ENCODE measurements at places on chromosomes 13 and 19.

GRCh38 chr13:27601803-27602202, 18.5 kb downstream of the LNX2 start:
- DNase-seq, result no peak

GRCh38 chr19:15759962-15760565, 22.3 kb downstream of the OR10H3 start:
- DNase-seq, result no peak

GRCh38 chr13:20684546-20684945, 19.0 kb upstream of the IL17D start:
- DNase-seq, result no peak

- DNase-seq, result no peak
Observed at GRCh38 chr13:75762955-75763354, 126.8 kb downstream of the LMO7 start.

GRCh38 chr13:22789027-22789593, 391.7 kb upstream of the SGCG start:
- no peak for DNase-seq

DNA sequence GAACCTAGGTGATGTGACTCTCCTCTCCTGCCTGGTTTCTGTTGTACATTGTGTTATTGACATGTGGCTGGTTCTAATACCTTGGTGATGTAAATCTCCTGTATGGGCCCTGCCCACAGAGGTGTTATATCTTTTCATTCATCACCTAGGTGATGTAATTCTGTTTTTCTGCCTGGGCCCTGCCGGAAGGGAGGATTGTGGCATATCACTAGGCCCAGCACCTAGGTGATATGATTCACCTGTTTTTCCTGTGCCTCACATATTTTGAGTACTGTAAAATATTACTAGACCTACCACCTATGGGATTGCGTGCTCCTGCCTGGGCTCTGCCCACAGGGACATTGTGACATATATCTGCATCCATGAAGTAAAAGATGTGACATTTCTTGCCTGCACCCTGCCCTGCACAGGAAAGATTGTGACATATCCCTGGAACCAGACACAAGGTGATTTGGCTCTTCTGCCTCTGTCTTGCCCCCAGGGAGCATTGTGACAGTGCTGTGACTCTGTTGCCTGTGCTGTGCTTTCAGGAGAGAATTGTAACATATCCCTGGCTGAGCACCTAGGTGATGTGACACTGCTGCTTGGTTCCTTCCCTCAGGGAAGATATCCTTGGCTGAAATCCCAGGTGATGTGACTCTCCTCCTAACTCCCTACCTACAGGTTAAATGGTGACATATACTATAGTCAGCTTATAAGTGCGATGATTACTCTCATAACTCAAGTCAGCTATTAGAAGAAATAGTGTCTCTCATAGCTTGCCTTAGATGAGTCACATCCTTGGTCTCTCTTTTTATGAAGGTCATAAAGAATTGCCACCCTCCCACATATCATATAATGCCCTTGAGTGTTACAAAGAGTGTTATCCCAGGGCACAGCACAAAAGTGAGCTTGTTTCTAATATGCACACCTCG, 13.3 kb upstream of the ZNF681 start:
- no peak for DNase-seq
